ENCODE measurements at places on chromosomes 3 and 15.

DNA sequence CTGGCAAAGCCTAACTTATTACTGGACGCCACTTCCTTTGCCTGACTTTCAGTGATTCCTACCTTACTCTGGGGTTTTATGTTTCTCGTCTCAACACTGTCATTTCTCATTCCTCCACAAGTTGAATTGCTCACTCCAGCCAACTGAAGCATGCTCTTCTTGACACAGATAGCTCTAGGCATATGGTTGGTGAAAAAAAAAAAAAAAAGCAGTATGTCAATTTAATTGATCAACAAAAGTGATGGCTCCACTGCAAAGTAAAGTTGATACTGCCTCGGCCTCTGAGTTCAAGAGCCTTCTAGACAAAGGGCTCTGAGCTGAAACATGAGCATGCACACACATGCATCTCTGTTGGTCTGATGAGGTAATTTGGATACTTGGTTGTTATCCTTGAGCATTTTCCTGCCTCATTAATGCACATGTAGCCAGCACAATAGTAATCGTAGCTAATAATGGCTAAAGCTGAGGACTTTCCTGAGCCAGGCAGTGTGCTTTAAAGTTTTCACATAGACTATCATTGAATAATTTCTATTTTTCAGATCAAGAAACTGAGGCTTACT, 21.4 kb upstream of the UBE2Q2 start:
- no peak for DNase-seq

- no peak for DNase-seq
Observed at GRCh38 chr15:70361891-70362290, 264.2 kb upstream of the TLE3 start.

DNA sequence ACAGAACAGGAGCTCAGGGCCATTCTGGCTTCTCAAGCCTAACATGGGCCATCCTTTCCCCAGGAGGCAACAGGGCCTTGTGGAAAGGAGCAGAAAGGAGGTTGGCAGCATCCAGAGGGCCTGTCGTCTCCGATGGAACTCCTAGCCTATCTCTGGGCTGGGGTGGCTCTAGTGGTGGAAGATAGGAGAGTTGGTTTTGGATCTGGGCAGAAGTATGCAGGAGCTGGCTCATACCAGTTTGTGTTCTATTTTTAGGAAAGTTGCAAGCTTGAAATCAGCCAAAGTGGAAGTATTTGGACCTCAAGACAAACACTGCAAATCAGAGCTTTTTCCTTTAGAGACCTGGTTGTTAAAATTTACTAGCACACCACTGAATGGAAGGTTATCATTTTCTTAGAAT, 35.4 kb upstream of the XCR1 start:
- DNase-seq, result no peak

DNA sequence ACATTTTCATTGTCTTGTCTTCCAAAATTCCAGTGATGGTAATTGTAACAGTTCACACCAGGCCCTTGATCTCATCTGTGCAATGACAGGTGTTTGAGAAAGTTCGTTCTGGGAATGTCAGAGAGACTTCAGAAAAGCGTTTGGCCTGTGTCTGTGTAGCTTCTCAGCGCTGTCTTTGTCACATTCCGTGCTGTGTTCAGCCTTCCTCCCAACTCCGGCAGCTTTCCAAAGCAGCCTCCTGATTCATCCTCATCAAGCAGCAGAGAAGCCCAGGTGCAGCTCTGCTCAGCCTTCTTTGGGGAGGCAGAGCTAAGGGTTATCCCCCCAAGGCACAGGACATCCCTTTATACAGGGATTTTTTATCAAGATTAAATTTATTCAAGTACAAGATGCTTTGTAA, 494.0 kb upstream of the SUCLG2 start:
- no peak for DNase-seq

DNA sequence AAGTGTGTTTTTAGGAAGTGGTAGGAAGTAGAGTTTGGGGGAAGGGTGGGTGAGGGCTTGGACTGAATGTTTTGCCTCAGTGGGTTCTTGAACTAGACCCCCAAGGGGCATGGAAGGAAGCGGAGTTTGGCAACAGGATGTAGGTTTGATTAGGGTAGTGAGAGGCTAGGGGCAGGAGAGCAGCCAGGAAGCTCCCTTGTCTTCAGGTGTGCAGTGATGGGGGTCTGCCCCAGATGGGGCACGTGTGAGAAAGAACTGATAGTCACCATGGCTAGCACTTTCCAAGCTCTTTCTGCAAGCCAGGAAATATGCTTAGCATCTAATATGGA, 4.7 kb downstream of the ZSCAN2 start:
- no peak for DNase-seq

DNA sequence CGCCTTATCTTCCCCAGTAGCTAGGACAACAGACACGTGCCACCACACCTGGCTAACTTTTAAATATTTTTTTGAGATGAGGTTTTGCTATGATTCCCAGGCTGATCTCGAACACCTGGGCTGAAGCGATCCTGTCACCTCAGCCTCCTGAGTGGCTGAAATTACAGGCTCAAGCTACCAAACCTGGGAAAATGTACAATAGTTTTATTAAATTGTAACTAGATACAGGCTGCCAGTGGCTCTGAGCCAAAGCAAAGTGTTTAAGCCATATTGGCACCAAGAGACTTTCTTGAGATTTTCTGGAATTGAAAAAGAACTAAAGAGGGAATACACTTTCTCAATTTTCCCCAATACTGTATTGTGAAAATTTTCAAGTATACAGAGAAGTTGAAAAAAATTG, 204.3 kb downstream of the SUCLG2 start:
- no peak for DNase-seq

DNA sequence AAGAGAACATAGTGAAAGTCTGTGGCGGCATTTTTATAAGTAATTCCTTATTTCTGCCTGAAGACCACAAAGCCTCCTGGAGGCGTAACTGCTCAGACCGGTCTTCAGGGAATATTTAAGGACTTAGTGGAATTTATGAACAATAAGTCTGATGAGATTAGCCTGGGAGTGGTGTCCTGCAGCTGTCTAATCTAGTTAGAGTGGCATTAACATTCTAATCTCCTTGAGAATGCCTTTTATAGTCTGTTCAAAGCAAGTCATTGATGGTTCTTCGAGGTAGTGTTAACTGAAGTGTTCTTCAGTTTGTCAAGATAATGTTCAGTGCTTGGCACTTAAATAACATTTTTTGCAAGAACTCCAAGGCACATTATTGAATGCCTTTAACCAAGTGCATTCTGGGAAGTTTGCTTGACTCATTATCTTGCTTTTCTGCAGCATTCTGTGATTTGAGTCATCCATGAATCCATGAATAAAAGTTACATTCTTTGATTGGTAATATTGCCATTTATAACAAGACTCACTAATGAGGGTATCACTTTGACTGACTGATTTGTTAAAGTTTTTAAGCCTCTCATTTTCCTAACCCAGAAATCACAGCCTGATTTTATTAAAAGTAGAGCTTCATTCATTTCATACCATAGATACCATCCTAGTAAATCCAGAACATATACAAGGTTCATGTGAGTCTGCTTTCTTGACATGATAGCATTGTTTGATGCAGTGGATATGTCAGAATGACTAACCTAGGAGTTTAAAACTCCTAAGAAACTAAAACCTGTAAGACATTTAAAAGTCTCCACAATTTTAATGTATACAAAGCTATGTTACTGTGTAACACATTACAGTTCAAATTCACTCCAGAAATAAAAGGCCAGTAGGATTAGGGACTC, 12.5 kb downstream of the RBM5 start:
- DNase-seq, result no peak
